Left lung (tissue), 14 donors: ENCODE measurements at places on chromosomes 2 and 18. TPM values are rescaled to one million over a fixed set of nuclear protein-coding genes. Genes with fewer than 3 reads are reported as not detected.

- no peak for DNase-seq
Observed at GRCh38 chr2:176729706-176730569, 460.7 kb downstream of the MTX2 start.

Gene PJVK
- total RNA-seq: 2.7 TPM

DNA sequence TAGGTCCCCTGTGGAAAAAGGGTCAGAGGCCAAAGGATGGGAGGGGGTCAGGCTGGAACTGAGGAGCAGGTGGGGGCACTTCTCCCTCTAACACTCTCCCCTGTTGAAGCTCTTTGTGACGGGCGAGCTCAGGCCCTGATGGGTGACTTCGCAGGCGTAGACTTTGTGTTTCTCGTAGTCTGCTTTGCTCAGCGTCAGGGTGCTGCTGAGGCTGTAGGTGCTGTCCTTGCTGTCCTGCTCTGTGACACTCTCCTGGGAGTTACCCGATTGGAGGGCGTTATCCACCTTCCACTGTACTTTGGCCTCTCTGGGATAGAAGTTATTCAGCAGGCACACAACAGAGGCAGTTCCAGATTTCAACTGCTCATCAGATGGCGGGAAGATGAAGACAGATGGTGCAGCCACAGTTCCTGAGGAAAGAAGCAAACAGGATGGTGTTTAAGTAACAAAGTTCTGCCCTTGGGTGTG, 165.8 kb downstream of the RPIA start:
- DNase-seq: no peak

DNA sequence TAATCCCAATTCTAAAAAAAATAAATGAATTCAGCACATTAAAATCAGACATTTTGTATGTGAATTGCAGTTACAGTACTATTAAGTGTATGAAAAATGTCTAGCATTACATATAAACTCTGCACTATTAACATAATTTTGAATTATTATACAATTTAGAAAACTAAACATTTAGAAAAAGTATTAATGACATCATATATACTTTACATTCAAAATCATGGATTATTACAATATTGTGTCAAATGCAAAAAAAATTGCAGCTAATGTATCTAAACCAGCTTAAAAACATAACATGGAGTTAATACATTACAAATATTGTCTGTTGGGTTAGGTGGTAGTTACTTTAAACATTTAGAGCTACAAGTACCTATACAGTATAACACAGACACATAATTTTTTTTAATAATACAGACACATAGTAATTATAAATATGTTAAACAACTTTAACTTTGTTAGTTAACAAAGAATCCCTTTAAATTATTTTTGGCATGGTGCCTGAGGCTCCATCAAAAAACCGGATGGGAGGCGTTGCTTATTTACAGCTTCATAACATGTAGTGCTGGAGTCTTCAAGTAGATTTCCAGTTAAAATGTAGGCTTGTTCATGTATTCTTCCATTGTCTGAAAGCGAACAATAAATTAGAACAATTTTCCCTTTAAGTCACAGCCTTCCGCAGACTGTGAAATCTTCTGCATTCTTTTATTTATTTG, 79.1 kb downstream of the AP1S3 start:
- no peak for DNase-seq

DNA sequence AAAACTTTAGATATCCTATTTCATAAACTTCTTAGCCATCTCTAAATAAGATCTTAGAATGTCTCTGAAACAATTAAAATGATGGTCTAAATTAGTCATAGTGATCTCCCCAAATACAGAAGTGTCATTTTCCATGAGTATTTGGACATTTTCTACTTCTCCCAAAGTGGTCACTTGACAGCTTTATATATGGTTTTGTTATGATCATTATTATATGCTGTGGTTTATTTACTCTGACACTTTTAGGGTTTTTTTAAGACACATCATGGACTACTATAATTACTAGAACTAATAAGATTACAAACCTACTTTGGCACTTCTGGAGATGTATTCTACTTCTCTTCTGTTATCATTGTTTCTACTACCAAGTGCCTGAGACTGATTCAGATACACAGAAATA, 47.1 kb downstream of the SLC25A12 start:
- no peak for DNase-seq
